PC-9 (cell line): ENCODE measurements at places on chromosomes 6 and 20.

- no peak for DNase-seq
- no peaks in the 10 kb centered on the region for H3K27me3 ChIP-seq
- no peaks in the 10 kb centered on the region for H3K4me1 ChIP-seq
- H3K4me3 ChIP-seq, result no peak overlapping the region
- no peaks in the 10 kb centered on the region for H3K36me3 ChIP-seq
These were observed 768.4 kb downstream of the TFAP2A start for GRCh38 chr6:9646342-9647070.

DNA sequence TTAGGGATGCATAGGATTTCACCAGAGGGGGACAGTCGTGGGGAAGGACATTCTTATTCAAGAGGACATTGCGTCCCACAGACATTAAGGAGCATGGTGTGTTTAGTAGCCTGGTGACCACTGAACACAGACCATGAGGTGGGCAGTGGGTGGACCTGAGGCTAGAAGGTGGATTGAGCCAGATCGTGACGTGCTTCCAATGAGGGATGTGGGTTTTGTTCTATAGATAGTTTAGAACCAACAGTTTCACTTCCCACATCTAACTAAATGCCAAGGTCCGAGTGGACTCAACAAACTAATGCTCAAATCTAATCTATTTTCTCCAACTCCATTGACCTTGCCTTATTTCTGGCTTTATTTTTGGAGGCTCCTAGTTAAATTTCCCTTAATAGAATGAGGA lies 58.5 kb downstream of the OGFRL1 start:
- no peak overlapping the region for H3K27ac ChIP-seq
- H3K4me1 ChIP-seq, result no peaks in the 10 kb centered on the region
- no peaks in the 10 kb centered on the region for H3K36me3 ChIP-seq
- H3K4me3 ChIP-seq, result no peak overlapping the region
- no peaks in the 10 kb centered on the region for H3K27me3 ChIP-seq
- DNase-seq, result no peak

- no peak overlapping the region for H3K4me3 ChIP-seq
- DNase-seq, result no peak
- no peaks in the 10 kb centered on the region for H3K27me3 ChIP-seq
- peaks cover 16% of the 10 kb centered on the region for H3K36me3 ChIP-seq
These were observed 67.2 kb downstream of the PTPN1 start for GRCh38 chr20:50577175-50578018.

DNA sequence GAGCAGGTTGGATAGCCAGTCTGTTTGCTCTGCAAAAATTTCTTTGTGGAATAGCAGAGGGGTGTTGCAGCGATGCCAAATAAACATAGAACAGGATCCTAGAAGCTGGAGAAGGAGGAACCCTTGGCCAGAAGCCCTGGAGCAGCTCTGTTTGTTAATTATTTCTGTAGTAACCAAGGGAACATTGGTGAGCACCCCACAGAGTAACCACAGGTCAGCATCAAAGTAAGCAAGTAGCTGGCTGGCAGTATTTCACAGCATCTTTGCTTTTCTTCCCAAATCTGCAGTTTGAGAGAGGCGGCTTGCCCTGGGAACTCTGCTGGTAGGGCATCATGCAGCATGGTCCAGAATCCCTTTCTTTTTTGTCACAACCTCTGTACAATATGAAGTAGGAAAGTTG lies 12.7 kb upstream of the APMAP start:
- H3K4me1 ChIP-seq, result peaks cover 6% of the 10 kb centered on the region
- H3K27ac ChIP-seq, result no peak overlapping the region
- peak; percentile 73 for DNase-seq
- H3K36me3 ChIP-seq, result 0 out of 2 replicates have a peak, but pooled peaks cover 9% of the 10 kb centered on the region

DNA sequence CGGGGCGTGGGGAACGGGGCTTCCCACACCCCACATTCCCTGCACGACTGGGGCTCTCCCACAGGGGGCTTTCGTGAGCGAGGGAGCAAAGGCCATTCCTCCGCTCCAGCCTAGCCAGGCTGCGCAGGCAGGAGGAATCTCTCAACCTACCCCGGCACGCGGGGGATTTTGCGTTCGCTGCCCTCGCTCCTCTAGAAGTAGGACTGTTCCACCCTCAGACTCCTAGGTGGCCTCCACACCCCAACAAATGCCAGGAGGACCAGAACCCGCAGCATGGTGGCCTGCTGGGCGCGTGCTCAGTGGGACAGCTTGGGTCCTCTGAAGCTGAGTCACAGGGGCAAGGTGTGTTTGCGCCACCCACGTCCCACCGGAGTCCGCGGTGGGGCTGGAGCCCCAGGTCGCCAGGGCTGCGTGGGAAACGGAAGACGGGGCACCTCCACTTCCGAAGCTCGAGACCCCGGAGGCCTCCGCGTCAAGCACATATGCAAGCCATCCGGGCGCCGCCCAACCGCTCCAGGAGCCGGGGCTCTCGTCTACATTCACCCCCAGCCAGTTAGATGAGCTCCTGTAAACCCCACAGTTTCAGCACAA lies 1938.5 kb upstream of the DEFB115 start:
- no peaks in the 10 kb centered on the region for H3K4me1 ChIP-seq
- DNase-seq, result no peak
- H3K4me3 ChIP-seq, result no peak overlapping the region
- peaks cover 13% of the 10 kb centered on the region; the same call in 1 of the 2 replicates for H3K27me3 ChIP-seq

DNA sequence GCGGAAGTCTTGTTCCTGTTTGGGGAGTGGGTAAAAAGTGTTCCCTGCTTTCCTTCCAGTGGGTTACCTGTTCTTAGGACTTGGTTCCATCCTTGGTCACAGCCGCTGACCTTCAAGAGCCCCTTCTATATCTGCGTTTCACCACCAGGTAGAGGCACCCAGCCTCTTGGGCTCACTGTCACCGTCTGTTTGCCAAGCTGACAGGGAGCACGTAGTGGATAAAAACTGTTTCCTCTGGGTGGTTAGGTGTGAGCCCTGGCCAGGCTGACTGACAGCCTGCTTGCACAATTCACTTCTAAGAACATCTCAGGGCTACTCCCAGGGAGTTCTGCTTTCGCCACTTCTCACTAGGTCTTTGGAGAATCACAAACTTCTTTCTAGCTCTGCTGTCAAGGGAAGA lies 1.8 kb upstream of the JPH2 start:
- no peaks in the 10 kb centered on the region for H3K27me3 ChIP-seq
- peaks cover 54% of the 10 kb centered on the region for H3K4me1 ChIP-seq
- H3K27ac ChIP-seq, result peak overlapping the region; percentile 91
- H3K36me3 ChIP-seq, result no peaks in the 10 kb centered on the region

GRCh38 chr6:12546410-12547002 lies 170.1 kb upstream of the PHACTR1 start:
- H3K4me3 ChIP-seq, result no peak overlapping the region
- no peak overlapping the region for H3K27ac ChIP-seq
- H3K4me1 ChIP-seq, result peaks cover 16% of the 10 kb centered on the region
- DNase-seq, result no peak

- H3K4me1 ChIP-seq, result no peaks in the 10 kb centered on the region
- H3K4me3 ChIP-seq, result no peak overlapping the region
- DNase-seq, result no peak
- no peak overlapping the region for H3K27ac ChIP-seq
- no peaks in the 10 kb centered on the region for H3K36me3 ChIP-seq
These were observed 24.2 kb upstream of the SGK1 start for GRCh38 chr6:134341999-134342567.

DNA sequence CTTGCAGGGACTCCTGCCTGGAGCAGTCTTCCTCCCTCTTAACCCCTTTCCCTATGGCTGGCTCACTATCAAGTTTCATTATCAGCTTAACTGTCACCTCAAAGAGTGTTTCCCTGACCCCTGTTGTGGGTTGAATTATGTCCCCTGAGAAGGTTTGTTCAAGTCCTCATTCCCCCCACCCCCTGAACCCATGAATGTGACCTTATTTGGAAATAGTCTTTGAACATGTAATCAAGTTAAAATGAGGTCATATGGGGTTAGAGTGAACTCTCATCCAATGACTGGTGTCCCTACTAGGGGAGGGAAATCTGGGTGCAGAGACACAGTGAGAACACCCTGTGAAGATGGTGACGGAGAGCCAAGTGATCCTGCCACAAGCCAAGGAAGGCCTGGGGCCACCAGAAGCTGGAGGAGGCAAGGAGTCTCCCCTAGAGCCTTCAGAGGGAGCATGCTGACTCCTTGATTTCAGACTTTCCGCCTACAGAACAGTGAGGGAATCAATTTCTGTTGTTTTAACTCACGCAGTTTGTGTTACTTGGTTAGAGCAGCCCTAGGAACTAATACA lies 165.2 kb upstream of the TOP1 start:
- H3K27ac ChIP-seq, result no peak overlapping the region
- peaks cover 70% of the 10 kb centered on the region for H3K27me3 ChIP-seq
- no peaks in the 10 kb centered on the region for H3K4me1 ChIP-seq
- H3K36me3 ChIP-seq, result no peaks in the 10 kb centered on the region
- no peak overlapping the region for H3K4me3 ChIP-seq
- DNase-seq, result no peak

GRCh38 chr6:159268511-159268910 lies 99.3 kb downstream of the FNDC1 start:
- no peaks in the 10 kb centered on the region for H3K36me3 ChIP-seq
- H3K4me1 ChIP-seq, result no peaks in the 10 kb centered on the region
- no peak overlapping the region for H3K27ac ChIP-seq

DNA sequence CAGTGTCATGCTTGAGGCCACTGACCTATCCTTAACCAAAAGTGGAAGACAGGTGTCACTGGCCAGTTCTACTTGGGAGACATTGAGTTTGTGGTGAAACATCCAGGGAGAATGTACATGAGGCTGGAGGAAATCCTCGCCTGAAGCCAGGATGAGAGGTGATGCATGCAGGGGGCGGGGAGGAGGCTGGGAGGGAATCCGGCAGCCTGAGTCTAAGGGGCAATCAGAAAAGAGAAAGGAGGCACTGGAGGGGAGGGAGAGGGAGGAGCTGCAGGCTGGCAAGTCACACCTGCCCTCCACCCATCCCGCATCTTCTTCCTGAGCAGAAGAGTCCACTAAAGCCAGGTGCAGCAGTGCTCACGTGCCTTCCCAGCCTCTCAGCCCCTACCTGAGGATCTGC lies 14.9 kb upstream of the DDO start:
- peaks cover 54% of the 10 kb centered on the region for H3K27me3 ChIP-seq
- no peak overlapping the region for H3K27ac ChIP-seq
- DNase-seq, result no peak

DNA sequence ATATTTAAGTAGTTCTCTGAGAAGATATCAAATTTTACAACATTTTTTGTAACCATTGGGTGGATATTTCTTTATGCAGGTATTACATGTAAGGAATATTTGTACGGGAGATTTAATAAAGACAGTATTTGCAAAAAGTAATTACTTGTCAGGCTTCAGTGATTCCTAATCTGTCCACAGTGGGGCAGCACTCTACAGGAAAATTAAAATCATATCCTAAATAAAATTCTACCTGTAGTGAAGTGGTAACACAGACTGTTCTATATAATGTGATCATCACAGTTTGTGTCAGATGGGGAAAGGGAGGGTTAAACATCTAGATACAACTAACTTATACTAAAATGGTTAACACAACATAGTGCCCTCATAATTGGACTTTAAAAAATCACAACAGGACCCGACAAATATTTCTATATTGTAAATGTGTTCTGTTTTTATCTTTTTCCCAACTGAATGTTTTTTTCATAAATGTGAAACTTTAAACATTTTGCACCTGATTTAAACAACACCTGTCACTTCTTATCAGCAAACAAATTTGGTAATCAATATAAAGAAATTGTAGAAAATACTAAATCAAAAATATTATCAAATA lies 145.6 kb upstream of the MANEA start:
- no peaks in the 10 kb centered on the region for H3K36me3 ChIP-seq
- no peaks in the 10 kb centered on the region for H3K27me3 ChIP-seq
- H3K27ac ChIP-seq, result no peak overlapping the region
- H3K4me1 ChIP-seq, result no peaks in the 10 kb centered on the region
- peak; percentile 38 for DNase-seq

- H3K36me3 ChIP-seq, result no peaks in the 10 kb centered on the region
- no peaks in the 10 kb centered on the region for H3K4me1 ChIP-seq
- no peak overlapping the region for H3K4me3 ChIP-seq
- DNase-seq, result no peak
- H3K27ac ChIP-seq, result no peak overlapping the region
These were observed 155.2 kb downstream of the BTBD3 start for GRCh38 chr20:12072954-12073264.

DNA sequence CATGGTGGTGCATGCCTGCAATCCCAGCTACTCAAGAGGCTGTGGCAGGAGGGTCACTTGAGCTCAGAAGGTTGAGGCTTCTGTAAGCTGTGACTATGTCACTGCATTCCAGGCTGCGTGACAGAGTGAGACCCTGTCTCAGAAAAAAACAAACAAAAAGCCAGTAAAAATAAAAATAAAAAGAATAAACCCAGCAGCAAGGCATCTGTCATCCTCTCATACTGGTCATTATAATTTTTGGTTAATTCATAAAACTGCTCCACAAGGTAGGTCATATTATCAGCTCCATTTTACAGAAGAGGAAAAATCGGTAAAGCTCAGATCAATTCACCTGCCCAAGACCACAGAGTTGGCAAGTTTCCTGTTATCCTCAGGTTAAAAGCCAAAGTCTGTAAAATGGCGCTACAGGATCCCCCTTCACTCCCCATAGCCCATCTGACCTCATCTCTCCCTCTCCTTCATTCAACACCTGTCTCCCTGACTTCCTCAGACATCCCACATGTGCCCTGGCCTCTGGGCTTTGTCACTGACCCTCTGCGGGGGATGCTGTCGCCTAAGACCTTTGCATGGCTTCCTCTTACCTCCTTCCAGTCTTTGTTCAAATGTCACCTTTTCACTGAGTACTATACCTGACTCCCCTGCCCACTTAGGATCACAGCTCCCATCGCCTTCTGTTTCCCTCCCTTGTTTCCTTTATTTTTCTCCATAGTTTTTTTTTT lies 213.2 kb upstream of the ZNF217 start:
- H3K4me1 ChIP-seq, result peaks cover 35% of the 10 kb centered on the region
- H3K27ac ChIP-seq, result peak overlapping the region; percentile 92
- H3K36me3 ChIP-seq, result no peaks in the 10 kb centered on the region
- H3K27me3 ChIP-seq, result no peaks in the 10 kb centered on the region

DNA sequence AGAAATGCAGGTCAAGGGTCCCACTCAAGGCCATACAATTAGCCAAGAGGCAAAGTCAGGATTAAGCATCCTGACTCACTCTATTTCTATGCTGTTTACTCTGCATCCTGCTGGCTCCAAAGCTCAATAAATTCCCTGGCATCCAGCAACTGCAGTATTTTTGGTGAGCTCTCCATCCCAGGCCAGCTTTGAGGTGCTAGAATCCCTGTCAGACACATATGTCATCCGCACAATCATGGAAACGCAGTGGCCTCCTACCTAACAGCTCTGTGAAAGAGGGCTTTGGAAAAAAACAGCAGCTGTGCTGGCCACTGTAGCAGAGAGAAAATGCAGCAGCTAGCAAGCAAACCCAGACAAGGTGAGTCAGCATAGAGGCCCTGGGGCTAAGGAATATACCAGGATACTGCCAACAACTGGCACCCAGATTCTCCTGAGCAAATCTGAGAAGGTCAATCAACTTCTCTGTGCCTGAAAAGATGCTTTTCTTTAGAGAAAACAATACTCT lies 58.4 kb downstream of the ANKEF1 start:
- H3K27me3 ChIP-seq, result no peaks in the 10 kb centered on the region
- H3K27ac ChIP-seq, result peak overlapping the region; percentile 53
- H3K36me3 ChIP-seq, result no peaks in the 10 kb centered on the region
- H3K4me3 ChIP-seq, result peak overlapping the region; percentile 7; the same call in 1 of the 2 replicates
- H3K4me1 ChIP-seq, result peaks cover 27% of the 10 kb centered on the region
- peak; percentile 59 for DNase-seq

GRCh38 chr20:13212750-13213149 lies 8.3 kb upstream of the ISM1 start:
- H3K36me3 ChIP-seq, result no peaks in the 10 kb centered on the region
- no peak overlapping the region for H3K4me3 ChIP-seq
- H3K27ac ChIP-seq, result no peak overlapping the region
- H3K4me1 ChIP-seq, result 0 out of 2 replicates have a peak, but pooled peaks cover 14% of the 10 kb centered on the region
